NCI-H1092 treated with DMSO at 0.1 percent for 48 hours (cell line): ENCODE measurements at places on chromosomes 16 and 17.

DNA sequence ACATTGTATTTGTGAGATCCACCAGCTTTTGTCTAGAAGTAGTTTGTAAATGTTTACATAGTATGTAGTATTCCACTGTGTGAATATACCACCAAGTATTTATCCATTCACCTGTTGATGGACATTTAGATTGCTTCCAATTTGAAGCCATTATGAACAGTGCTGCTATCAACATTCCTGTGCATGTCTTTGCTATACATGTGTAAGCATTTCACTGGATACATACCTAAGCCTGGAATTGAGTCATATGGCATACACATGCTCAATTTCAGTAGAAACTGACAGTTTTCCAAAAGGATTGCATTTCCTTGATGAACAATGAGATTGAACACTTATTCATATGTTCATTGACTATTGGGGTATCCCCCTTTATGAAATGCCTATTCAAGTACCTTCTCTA lies 540.6 kb upstream of the SOX9 start:
- DNase-seq: no peak

GRCh38 chr17:65182233-65182632 lies 45.1 kb downstream of the RGS9 start:
- no peak for DNase-seq

GRCh38 chr16:31513884-31514283 lies 5.7 kb upstream of the RUSF1 start:
- no peak for DNase-seq

DNA sequence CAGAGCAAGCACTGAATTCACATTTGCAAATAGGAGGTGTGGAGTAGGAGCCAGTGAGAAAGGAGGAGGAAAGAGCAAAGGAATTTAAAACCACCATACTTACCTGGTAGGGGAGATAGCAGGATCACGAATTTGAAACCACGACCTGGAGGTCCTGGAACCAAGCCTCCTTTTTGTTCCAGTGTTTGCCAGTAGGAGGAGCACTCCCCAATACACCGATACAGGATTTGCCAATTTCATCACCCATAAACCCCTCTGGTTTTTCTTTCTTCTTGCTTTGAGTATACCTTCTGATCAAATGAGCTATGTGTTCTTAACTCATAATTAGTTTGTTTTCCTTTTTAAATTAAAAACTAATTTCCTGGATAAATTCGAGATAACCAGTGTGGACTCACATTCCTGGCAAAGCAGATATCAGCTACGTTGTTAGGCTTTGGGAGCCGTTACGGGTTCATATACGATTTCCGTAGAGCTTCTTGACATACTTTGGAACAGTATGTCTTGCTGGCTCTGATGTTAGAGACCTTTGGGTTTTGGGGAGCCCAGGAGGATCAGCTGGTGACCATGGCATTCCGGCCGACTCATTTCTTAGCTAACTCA lies 22.7 kb downstream of the BCO1 start:
- no peak for DNase-seq
